ENCODE measurements at places on chromosomes 13 and 19.

- no peak for DNase-seq
These were observed 183.5 kb downstream of the DNAJC15 start for GRCh38 chr13:43206838-43207237.

DNA sequence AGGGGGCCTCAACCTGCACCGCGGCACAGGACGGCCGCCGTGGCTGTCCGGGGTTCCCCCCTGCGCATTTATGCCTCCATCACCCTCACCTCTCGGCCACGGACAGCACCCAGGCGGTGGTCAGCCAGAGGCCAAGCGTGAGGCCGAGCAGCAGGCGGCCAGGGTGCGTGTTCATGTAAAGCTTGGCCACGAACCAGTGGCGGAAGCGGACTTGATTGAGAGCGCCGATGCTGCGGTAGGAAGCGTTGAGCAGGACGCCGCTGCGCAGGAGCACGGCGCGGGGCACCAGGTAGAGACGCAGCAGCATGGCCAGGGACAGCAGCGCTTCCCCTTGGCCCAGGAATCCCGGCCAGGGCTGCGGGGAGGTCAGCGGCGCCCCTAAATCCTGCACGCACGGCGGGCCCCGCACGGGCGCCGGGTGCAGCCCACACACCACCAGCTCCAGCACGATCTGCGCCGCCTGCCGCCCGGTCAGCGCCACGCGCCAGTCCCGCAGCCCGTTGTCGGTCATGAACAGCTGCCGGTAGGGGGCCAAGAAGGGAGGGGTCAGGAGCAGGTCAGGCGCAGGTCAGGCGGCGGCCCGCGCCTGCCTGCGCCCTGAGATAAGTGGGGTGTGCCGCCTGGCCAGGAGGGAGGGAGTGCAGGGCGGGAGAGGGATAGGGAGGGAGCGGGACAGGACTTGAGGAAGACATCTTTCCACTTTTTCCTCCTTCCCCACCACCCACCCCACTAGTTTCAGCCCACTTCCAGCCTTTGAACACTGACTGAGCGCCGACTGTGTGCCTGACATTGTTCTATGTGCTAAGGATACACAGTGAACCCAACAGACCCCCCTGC lies 6.5 kb downstream of the KCNN4 start:
- peak; percentile 79 for DNase-seq

DNA sequence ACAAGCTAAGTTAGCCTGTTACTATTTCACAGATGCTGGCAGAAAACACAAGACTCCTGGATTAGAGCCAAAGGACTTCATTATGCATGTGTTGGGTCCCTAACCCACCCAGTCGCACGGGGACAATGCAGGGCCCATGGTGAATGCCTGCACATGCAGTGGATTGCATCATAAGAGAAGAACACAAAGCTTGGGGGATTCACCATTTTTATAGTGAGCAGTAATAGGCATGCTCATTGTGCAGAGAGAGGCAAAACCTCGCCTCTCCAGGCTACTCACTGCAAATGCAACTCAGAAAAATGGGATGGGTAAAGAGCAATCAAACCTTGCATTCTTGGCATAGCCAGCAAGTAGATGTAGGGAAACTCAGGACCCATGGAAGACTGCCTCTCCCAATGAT lies 115.8 kb downstream of the DIAPH3 start:
- DNase-seq = no peak

DNA sequence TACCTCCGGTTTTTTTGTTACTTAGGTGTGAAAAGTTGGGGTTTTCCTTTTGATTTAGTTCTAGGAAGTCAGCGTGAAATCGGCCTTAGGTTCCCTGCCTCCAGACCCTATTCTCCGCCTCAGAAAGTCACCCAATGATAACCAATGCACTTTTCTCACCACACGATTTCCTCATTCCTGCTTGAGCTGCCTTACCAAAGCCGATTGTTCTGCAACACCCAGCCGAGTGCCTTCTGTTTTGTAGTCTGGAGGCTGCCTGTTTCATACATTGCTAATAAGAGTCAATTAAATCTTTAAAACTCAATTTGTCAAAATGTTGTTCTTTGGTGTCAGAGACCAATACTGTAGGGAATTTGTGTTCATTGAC lies 39.7 kb downstream of the GJA3 start:
- no peak for DNase-seq

DNA sequence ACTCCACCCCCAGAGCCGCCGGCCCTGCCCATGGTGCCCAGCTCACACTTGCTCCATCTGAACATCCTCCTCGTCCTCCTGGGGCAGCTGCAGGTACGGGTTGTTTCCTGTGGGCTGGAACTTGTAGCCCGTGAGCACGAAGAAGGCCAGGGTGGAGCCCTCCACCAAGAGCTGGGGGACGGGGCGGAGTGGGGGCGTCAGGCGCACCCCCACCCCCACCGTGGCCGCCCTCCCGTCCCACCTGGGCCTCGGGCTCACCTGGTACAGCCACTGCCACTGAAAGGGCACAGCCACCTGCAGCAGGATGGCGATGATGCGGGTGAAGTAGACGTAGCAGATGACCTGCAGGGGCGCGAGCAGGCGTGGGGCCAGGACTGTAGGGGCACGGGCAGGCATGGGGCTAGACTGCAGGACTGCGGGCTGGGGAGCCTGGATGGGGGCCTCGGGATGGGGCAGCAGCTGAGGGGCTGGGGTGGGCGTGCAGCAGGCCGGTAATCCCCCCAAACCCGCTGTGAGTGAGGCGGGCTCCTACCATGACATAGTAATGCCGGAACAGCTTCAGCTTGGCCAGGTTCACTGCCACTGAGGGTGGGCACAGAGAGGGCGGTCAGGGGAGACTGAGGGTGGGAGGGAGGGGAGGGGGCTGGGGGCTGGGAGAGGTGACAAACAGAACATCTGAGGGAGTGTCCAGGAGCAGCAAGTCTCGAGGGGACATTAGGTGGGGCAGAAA lies 6.3 kb downstream of the GPR108 start:
- DNase-seq = no peak

GRCh38 chr13:26867451-26868091 lies 107.0 kb upstream of the GPR12 start:
- DNase-seq = no peak

DNA sequence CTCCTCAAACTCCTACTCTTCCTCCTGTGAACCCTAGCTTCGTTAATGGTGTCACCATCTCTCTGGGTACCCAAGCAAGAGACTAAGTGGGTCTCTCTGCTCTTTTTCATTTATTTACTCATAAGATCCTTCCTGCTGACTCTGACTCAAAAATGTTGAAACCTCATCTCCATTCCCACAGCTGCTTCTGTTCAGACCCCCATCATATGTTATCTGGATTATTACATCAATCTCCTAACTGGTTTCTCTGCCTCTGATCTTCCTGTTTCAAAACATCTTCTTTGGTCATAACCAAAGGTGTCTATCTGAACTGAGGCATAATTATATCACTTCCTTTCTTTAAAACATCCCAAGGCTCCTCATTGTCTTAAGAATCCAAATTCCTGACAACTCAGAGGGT lies 2.0 kb upstream of the MEDAG start:
- no peak for DNase-seq

DNA sequence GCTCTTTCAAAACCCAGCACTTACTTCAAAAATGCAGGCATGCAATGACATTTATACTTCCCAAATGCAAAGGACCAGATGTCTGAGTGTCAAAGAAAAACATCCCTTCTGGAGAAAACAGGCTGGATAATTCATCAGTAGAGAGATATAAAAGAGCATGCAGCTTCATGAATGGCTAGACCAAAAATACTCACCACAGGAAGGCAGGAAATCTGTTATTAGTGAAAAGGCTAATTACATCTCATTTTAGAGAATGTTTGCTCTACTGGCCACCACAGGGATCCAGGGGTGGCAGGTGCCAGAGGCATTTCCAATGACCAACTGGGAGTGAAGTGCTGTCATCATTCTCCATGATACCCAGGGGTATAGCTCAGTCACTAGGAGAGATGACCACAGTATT lies 106.5 kb downstream of the LHFPL6 start:
- DNase-seq = no peak

GRCh38 chr19:32757189-32757588 lies 37.6 kb downstream of the TDRD12 start:
- DNase-seq = no peak

Measured in psoas muscle (tissue), 8 donors.